ENCODE measurements at places on chromosomes 6 and 20.

- DNase-seq: no peak
These were observed 29.1 kb downstream of the WRNIP1 start for GRCh38 chr6:2794171-2794730.

DNA sequence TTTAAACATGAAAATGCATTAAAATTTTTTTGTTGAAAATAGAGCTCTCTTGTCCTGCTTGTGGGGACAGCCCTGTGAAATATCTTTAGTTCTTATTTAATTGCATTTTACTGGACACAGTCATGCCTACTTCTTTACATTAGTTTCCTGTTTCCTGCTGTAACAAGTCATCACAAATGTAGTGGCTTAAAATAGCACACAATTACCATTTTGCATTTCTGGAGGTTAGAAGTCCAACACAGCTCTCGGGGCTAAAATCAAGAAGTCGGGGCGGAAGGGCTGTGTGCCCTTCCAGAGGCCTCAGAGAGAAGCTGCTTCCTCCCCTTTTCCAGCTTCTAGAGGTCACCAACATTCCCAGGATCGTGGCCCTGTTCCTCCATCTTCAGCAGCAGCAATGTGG is 29.4 kb downstream of the PNLDC1 start:
- DNase-seq: no peak

- DNase-seq: no peak
These were observed 334.3 kb downstream of the ZFAND3 start for GRCh38 chr6:38153798-38154345.

DNA sequence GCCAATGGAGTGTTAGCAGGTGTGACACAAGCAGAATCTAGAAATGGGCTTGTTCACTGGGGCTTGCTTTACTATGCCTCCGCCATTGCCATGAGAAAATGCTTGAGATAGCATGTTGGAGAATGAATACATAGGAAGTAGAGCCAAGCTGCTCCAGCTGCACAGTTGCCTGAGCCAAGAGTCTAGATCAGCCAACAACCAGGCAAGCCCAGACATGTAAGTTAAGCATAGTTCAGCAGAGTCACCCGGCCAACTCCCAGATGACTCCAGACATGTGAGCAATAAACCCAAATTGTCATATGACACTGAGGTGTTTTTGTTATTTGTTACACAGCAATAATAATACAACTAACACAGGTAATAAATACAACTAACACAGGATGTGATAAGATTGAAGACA is 167.9 kb downstream of the HAO1 start:
- no peak for DNase-seq

- DNase-seq: peak; percentile 60
These were observed 83.1 kb downstream of the IRF4 start for GRCh38 chr6:474453-475185.

DNA sequence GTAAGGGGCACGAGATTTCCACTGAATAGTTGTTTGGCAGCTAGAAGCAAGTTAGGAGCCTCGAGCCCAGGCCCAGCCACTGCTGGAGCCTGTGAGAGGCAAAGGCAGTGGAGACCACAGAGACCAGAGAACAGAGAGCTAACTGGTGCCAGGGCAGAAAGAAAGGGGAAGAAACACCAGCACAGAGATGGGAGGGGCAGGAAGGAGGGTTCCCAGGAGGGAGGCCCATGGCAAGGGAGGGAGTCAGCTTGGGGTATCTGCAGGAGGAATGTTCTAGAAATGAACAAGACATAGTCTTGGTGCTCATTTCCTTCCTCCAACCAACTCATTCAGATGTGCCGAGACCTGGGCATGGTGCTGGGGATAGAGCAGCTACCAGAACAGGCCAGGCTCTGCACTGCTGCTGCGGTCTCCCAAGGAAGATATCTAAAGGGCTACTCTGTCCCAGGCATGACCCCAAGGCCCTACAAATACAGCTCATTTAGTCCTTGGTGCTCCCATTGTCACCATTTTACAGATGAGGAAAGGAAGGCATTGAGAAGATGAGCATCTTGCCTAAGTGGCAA is 10.7 kb downstream of the ANGPT4 start:
- DNase-seq: no peak

- no peak for DNase-seq
These were observed 107.2 kb downstream of the FOXC1 start for GRCh38 chr6:1716868-1717267.

DNA sequence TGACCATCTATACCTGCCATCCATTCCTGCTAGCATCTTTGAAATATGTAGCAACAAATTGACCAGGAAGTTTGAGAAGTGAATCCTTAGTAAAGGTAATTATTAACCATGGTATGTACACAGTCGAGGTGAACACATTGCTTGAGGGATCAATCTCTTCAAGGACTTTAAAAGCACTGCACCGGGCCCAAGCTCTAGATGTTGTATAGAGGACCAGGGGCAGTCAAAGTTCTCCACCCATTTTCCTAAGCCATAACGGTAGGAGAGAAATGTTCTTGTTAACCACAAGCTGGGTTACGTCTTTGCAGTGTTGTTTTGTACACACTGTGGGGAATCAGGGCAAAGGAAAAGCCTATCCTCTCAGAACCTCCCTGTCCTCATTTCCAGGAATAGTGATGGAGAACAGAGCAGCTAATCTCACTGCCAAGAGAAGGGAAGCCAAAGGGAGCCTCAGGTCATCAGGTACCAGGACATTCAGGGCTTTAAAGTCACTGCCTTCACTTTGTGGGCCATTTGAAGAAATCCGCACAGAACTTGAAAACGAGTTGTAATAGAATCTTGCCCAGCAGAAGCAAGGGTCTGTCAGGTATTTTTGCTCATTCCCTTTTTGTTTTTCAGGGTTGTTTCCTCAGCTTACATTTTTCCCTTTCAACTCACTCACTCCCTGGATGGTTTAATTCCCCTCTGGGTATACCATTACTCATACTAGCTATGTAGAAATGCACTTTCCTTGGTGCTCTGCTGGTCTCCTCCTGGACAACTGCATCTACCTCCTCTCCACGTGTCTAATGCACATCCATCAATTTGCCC is 5.3 kb upstream of the PM20D2 start:
- DNase-seq: no peak

GRCh38 chr20:62527781-62528180 is 52.0 kb upstream of the GATA5 start:
- no peak for DNase-seq

DNA sequence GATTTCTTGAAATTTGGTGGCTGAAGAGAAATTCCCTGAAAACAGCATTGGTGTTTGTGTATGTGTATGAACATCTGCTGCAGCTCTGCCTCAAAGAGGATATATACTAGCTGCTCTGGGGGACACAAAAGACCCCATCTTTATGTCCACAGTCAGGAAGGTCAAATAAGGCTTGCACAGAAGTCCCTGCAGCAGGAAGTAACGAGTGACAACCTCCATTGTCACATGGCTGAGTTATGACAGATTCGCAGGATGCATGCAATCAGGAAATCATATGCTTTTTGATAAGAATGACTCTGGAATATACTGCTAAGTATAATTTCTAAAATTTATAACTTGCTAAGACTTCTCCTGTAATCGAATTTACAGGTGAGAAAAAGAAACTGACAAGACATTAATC is 225.9 kb upstream of the CST7 start:
- no peak for DNase-seq

- DNase-seq: no peak
These were observed 154.0 kb upstream of the MANEA start for GRCh38 chr6:95423331-95423730.

DNA sequence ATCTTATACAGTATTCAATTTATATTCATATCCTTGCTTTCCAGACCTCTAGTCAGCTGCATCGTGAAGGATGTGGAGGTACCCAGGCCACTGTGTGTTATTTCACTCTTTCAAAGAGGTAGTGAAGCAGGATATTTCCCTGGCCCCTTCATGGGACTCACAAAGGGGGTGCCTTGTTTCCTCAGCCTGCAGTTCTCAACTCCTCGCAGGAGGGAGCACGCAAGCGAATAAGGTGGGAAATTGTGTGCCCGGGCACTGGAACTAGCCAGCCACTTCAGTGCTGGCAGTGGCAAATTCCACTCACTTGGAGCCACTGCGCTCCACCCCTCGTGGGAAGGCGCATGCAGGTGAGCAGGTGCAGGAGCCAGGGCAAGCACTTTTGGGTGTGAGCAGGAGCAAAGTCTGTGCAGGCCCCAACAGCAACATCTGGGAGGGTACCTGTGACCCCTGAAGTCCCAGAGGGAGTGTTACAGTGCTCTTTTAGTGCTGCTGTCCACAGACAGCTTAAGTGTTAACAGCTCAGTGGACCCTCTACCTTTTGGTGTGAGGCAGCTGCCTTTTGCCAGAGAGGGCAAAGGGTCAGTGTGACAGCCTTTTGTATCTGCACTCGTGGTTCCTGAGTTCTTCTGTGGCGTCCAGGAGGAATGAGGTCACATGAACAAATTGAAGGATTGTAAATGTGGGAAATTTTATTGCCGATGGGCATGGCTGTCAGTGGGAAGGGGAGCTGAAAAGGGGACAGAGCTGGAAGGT is 49.4 kb upstream of the FAM135A start:
- DNase-seq: no peak

DNA sequence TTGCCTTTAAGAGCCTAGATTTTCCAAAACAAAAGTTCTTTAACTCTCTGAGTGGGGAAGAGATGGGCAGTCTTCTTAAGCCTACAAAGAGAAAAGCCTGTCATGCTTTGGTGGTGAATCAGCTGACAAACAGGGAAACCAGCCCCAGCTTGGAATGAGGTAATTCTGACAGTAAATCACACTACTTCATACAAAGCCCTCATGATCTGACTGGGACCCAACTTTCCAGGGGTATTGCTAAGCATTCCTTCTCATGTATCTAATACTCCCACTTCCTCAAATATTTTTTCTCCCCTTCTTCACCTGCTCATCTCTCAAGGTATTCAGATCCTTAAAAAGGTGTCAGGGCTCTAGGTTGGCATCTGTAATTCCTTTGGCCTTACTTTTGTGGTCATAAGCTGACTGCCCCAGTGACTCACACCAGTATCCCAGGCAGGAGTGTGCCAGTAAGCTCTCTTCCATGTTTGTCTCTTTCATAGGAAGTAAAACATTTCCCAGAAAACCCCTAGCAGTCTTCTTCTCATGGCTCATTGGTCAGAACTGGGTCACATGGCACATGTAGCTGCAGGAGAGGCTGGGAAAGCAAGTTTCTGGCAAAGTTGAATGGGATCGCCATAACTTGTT is 15.0 kb upstream of the TBC1D22B start:
- DNase-seq: no peak

DNA sequence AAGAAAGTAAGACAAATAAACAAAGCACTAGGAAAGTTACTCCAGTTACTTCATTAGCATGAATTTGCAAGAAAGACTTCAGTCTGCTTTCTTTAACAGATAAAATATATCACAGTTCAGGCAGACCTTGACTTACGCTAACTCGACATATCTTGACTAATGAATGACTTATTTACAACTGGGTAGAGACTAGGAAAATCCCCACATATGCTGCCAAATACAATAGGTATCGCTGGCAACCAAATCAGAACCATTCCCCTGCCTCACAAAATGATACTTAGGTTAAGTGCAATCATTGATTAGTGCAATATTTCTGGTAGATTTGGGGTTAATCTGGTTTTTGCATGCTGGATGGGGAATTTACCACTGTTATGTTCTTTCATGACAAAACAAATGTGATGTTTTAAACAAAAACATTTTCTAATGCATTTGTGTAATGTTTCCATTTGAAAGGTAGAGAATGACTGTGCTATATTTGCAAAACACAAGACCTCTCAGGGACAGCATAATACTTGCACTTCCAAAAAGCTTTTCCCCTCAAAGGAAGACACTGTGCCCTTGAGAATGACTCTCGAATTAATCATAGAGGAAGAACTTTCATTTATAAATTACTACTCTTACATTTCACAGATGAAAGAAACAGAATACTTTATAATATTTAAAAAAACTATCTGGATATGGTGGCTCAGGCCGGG is 101.6 kb downstream of the PRKN start:
- no peak for DNase-seq

GRCh38 chr20:39195582-39196021 is 233.5 kb downstream of the DHX35 start:
- DNase-seq: no peak

GRCh38 chr20:10639077-10639736 is 34.6 kb downstream of the JAG1 start:
- DNase-seq: no peak

DNA sequence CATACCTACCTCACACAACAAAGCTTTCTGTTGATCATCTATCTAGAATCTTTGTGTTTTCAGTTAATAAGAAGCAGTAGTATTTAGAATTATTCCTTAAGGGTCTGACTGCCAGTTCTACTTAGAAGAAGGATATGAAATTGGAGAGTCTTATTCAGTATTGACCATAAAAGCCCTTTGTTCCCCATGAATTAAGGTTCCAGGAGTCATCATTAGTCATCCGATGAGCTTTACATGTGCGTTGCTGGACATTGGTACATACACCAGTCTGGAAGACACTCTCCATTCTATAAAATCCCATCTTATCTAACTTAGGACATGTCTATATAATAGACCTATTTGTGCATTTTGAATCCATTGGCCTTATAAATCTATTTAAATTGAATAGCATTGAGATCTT is 34.4 kb upstream of the RNF217 start:
- DNase-seq: no peak

DNA sequence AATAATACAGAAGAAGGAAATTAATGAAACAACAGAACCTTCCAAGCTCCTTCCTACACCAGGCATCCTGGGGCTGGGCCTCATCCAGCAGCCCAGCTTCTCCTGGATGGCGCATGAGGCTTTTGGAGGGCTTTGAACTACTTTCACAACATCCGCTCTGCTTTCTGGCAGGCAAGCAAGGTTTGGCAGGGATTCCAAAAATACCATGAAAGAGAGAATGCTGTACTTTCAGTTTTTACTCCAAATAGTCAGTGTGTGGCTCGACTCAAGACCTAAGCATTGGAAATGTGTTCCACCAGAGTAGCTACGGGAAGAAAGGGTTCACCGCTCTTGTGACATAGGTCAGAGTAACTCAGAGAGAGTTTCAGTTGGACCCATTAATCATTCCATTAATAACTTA is 125.4 kb downstream of the OPRM1 start:
- no peak for DNase-seq

DNA sequence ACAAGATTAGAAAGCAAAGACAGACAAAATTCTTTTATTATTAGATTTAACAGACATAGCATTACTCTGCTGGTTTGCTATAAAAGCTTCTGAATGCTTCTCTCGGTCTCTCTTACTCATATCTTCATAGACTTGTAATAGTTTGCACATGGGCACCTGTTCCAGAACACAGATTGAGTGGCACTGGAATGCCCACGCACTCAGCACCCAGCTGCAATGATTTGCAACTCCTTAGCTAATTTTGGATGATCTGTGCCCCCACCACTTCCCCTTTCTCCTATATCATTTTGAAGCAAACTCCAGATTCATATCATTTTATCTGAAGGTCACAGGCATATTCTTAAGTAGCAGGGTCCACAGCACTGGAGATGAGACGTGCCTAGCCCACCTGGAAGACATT is 148.8 kb downstream of the CFAP61 start:
- DNase-seq: no peak

Data from activated naive CD4-positive, alpha-beta T cell (primary cell).